ENCODE measurements at places on chromosomes 12 and 14.

DNA sequence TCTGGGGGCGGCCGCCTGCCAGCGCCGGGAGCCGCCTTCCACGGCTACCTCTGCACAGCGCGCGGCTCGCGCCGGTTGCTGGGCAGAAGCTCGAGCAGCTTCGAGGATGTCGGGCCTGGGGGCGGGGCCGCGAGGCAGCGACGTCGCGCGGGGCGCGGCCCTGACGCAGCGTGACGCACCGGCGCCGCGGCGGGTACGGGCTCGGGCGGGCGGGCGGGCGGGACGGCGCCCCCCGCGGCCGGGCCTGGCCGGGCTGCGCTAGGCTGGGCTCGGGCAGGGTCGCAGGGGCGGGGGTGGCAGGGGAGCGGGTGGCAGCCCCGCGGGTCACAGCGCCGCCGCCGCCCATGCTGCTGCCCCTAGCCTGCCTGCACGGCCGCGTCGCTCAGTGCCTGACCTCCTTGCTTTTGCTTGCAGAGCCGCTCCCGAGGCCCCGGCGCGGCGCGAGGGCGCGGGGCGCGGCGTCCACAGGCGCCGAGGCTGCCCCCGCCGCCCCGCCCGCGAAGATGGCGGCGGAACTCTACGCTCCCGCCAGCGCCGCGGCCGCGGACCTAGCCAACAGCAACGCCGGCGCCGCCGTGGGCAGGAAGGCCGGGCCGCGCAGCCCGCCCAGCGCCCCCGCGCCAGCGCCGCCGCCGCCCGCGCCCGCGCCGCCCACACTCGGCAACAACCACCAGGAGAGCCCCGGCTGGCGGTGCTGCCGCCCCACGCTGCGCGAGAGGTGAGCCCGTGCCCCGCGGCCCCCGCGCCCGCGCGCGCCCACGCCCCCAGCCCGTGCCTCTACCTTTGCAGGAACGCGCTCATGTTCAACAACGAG is at the start of gene BTBD6:
Gene BTBD6 (plus strand): TSS at position 166 of the 814 bp plus-strand sequence. CDS start 179 bp downstream, at position 345.
- DNase-seq, result peak; percentile 73

- no peak for DNase-seq
Measured at GRCh38 chr12:96242597-96242996, 48.4 kb downstream of the ELK3 start.

DNA sequence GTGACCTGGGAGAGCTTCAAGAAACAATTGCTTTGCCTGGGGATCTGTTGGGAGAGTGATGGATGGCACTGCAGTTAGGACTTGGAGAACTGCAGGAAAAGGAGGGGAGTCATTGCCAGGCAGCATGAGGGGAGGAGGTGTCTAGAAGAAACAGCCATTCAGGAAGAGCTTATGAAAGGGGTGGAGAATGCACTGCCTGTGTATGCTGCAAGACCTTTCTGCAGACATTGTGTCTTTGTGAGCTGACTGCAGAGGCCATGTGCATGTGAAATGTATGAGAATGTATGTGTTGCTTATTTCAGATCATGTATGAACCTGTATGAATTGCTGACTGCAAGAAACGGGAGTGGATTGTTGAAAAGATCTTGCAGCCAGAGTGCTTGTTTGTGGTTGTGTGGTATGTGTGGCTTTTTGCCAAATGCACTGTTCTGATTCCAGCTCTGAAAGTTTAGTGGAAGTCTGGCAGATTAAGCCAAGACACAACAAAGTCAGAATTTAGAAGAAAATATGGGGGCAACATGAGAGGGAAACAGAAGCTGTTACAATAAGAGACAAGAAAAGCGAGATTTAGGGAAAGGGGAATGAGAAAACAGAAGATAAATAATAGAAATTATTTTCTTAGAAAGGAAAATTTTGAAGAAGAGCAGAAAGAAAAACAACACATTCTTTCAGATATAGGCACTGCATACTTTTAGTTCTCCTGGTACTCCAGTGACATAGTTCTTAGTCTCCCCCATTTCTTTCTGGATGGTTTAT is 9.8 kb upstream of the RIMKLB start:
- DNase-seq, result peak; percentile 95

DNA sequence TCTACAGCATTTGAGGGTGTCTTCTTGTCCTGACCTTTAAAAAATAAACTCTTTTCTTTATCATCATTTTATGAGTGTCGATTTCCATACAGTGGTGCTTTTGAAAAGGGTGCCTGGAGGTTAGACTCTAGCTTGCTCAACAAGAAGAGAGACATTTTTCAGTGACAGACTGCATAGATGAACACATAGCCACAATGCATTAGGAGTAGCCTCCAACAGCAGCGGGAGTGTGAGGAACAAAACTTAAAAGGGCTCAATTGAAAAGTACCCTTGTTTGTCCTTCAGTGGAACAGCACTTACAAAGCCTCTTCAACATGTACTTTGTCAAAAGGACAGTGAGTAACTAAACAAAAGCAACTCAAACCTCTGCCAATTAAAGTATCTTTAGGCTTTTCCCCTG is 119.3 kb downstream of the SOX5 start:
- DNase-seq, result no peak

DNA sequence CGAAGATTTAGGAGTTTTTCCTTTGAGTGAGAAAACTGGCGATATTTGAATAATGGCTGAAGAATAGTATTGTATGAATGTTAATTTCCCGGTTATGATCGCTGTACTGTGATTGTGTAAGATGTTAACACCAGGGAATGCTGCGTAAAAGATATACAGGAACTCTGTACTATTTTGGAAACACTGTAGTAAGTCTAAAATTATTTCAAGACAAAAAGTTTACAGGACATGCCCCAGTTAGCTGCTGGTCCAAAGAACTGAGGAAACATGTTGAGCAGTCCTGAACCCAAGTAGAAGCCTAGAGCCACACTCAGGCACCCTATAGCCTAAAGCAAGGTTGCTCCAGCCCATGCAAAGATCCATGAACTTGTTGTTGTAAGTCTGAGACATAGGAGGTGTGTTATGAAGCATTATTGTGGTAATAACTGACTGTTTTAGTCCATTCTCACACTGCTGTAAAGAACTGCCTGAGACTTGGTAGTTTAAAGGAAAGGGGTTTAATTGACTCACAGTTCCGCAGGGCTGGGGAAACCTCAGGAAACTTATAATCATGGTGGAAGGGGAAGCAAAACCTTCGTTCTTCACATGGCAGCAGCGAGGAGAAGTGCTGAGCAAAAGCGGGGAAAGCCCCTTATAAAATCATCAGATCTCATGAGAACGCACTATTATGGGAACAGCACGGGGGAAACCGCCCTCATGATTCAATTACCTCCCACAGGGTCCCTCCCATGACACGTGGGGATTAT is 99.8 kb upstream of the RESF1 start:
- no peak for DNase-seq

DNA sequence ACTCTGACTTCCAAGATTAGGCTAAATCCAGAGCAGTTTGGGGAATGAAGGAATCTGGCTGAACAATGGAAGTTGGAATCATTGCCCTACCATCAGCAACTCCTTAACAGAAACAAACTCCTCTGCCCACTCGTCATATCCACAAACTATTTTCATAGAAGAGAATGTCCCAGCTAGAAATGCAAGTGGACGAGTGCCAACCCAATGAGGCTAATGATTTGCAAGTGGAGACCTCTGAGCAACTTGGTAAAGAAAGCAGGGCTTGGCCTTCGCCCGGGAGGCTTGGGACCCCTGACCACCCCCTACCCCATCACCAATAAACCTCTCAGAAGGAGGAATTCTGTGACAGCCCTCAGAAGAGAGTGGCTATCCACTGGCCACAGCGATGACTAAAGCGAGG is 40.0 kb upstream of the DDX11 start:
- DNase-seq, result no peak

DNA sequence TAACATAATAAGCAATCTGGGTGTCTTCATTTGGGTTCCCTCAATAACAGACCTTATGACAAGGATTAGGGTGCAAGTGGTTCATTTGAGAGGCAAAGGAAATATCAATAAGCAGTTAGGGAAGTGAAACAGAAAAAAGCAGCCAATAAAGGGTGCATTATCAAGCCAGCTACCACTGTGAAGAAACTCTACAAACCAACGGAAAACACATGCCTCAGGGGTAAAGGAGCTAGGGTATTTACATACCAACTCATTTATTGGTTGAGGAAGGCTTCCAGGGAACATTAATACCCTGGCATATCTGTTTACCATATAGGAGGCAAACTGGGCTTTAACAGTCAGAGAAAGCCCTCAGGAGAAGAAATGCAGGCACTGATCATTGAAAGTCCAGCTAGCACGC is 22.7 kb upstream of the IFNG-AS1 start:
- no peak for DNase-seq

DNA sequence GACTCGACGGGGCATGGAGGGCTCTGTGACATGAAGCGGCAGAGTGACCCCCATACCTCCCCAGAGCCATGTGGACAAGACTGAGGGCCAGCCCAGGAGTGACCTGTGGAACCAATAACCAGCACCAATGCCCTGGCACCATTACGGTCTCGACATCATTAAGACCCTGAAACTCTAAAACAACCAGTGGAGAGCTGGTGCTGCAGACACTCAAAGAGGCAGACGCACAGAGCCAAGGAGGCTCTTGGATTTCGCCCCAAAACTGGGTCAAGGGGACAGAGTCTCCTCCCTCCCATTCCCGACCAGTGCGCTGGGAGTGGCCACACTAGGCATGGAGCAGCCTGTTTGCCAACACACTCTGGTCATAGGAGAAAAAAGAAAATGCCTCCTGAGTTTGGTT is 41.6 kb upstream of the VASH1 start:
- DNase-seq, result no peak

DNA sequence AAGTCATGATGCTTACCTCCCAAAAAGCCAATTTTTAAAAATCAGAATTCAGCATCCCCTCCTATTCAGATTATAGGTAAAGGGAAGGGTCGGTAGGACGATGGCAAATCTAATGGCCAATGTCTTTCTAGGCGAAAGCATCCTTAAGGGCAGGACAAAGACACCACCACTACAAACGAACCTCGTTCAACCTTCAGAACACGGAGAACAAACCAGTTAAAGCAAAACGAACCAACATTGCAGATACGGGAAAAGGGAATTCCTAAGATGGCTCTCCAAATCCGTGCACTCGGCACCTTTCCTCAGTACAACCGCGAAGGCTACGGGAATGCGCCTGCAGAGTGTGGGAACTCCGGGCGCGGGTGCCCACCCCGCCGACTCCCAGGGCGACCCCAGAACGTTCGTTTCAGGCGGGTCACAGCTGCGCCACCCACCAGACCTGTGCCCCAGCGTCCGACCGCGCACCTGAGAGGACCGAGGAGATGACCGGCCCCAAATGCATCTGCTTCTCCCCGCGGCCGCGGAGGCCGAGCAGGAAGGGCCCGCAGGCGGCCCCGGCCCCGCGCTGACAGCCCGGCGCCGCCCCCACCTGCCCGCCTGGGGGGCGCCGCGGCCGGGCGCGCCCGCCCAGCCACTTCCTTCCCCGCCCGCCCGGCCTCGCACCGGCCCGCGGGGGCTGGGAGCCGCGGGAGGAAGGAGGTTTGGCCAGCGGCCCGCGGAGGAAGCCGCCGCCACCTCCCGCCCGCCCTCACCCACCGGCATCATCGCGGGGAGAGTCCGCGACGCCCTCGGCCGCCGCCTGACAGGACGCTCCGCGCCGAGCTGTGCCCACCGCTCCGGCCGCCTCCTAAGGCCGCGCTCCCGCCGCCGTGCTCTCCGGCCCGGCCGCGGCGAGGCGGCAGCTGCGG is 578 bp downstream of the PPP1R13B start:
- peak; percentile 19 for DNase-seq

DNA sequence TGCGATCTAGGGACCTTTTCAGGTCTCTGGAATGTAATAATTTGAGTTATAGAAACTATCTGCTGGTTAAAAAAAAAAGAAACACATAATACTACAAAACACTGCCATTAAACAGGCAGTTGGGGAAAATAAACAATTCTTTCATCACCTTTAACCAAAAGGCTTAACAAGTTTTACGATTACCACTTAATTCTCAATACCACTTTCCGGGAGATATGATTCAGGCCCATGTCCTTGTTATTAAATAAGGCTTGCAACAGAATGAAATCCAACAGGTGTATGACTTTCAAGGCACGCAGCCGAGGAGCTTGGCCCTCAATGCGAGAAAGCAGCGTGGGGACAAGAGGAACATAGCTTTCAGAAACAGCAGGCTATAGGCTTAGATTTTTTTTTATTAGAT is 5.6 kb upstream of the GLRX5 start:
- no peak for DNase-seq

- no peak for DNase-seq
Measured at GRCh38 chr14:104393199-104393897, 186.2 kb upstream of the C14orf180 start.

DNA sequence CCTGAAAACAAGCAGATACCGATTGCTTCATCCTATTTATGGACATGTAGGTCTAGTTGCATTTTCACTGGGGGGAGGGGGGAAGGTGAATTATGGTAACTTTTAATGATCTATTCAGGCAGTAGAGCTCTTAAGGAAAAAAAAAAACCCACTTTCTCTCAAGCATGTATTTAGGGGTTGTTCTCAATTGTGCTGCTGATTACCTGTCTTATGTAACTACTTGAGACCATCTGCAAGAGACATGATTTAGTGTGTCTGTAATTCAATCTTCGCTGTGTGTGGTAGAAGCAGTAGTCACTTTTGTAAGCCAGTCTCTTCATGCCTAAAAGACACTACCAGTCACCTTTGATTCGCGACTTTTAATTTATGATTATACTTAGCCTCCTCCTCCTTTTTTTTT is 8.9 kb downstream of the CALM1 start:
- DNase-seq, result no peak

GRCh38 chr12:103696101-103696500 is 109.0 kb downstream of the STAB2 start:
- DNase-seq, result no peak

- DNase-seq, result no peak
Measured at GRCh38 chr12:100329800-100330199, 27.1 kb upstream of the SLC17A8 start.

DNA sequence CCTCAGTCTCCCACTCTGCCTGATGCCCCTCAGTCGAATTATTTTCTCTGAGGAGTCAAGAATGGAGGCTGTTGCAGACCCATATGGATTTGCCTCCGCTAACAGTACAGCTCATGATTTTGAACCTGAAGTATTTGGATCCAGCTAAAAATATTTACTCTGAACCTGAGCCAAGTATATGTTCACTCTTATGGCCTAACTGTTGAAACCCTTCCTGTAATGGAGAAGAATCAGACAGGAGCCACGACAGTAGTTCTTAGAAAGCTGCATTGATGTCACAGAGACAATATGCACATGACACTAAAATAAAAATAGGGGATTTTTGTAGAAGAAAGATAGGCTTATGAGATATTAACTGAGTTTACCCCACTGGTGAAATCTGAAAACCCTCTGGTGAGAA is 1128.3 kb upstream of the FLRT2 start:
- no peak for DNase-seq

GRCh38 chr12:132132609-132133430 is 11.3 kb downstream of the DDX51 start:
- DNase-seq, result no peak

Data from fibroblast of the aortic adventitia (primary cell).